ENCODE measurements at places on chromosomes 13 and 19. TPM values are rescaled to one million over a fixed set of nuclear protein-coding genes. Genes with fewer than 3 reads are reported as not detected.

DNA sequence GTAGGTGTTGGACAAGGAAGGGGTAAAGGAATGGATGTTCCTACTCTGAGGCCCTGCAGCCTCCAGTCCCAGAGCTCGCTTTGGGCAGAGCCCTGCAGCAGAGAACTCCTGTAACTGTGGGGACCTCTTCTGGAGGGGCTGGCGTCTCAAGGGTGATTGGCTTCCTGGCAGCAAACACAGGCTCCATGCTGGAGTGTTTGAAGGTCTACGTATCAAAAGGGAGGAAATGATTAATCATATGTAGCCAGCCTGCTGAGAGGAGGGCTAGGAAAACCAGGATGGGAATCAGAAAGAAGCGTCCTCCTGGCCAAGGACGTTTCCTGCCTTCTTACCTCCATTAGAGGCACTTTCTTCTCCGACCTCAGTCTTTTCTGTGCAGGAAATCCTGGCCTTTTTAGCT, 208.5 kb downstream of the TSHZ3 start:
- DNase-seq: no peak

- peak; percentile 57 for DNase-seq
These were observed 8.0 kb downstream of the DNASE2 start for GRCh38 chr19:12872941-12873890.

GRCh38 chr19:52963247-52963618, 552 bp upstream of the ZNF816 start:
- peak; percentile 44 for DNase-seq

- DNase-seq: no peak
These were observed 1960.8 kb downstream of the OLFM4 start for GRCh38 chr13:54989418-54989817.

DNA sequence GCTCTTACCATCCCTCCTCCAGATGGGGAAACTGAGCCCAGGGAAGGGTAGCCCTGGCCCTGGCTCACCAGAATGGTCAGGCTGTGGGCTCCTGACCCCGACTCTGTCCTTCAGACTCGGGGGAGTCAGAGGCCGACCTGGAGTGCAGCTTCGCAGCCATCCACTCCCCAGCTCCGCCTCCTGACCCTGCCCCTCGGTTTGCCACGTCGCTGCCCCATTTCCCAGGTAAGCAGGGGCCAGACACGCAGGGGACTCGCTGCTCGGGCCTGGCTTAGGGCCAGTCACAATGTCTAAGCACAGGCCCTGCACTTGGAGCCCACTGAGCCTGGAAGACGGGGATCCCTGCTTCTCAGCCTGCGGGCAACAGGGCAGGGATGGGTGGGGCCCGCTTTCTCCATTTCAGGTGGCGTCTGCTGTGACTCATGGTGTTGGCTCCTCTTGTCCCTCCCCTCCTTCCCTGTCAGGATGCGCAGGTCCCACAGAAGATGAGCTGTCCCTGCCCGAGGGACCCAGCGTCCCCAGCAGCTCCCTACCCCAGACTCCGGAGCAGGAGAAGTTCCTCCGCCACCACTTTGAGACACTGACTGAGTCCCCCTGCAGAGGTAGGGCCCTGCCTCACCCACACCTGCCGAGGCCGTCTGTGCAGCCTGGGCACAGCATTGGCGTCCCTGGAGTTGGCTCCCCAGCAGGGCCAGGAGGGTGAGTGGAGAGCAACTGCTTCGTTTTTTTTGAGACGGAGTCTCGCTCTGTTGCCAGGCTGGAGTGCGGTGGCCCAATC, 9.2 kb upstream of the OVOL3 start:
- DNase-seq: no peak

- DNase-seq: no peak
These were observed 7.9 kb upstream of the MYO16 start for GRCh38 chr13:108621462-108621861.

DNA sequence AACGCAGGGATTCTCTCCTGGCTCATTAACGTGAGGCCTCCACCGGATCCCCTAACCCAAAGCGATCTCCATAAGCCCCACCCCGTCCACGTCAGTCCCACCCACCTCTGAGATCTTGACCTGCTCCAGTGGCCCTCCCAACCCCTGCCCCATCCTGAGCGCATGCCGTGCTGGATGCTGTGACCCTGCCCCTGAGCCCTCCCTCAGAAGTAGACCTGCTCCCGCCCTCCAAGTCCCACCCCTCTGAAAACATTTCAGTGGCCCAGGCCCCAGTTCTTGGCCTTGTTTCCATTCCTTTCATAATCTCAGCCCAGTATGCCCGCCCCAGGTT, 19.9 kb downstream of the LMTK3 start:
- no peak for DNase-seq

DNA sequence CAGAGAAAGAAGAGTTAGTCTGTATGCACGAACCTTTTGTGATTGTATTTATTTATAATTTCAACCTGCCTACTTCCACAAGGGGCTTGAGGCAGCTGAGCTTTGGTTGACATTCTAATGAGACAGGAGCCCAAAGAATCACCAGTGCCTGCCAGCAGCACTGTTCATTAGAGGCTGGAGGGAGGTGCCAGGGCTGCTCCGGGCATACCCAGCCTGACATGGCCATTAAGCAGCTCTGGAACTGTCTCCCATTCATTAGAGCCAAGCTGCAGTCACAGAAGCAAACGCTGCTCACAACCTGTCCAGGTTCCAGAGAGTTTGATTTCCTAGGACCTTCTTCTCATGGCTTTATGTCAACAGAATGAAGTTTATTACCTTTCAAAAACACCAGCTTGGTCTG, 425.5 kb downstream of the RFC3 start:
- no peak for DNase-seq

DNA sequence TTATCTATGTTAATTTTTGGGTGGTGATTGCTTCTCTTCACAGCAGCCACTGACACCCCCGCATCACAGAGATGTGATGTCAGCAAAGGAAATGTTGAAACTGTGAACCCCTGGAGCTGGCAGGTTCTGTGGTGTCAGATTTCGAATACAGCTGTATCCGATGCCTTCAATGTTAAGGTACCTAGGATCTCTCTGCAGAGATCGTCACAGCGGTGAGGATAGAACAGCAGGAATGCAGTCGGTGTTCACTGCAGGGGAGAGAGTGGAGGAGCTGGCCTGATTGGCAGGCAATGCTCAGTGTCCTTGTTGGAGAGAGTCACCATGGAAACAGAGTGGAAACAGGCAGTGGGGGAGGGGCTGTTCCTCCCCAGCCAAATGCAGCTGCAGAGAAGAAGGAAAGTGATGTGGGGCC, 79.5 kb upstream of the ZNF835 start:
- DNase-seq: no peak

GRCh38 chr13:73708393-73708985, 425.7 kb downstream of the KLF12 start:
- no peak for DNase-seq

DNA sequence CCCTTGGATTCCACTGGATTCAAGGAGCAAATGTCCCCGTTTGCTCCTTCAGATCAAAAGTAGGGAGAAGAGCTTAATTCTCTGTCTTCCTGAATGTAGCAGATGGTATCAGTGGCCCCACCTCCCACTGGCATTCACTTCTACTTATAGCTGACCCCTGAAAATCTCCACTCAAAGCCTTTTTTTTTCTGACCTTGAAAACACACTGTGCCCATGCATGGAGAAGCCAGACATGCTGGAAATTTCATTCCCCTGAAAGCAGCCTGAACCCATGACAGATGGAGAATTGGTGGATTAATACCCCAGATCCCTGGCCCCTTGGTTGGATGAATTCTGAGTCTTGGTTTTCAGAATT, 76.6 kb upstream of the UBAC2 start:
- DNase-seq: no peak

- no peak for DNase-seq
These were observed 124.9 kb upstream of the UBL3 start for GRCh38 chr13:29975283-29975682.

DNA sequence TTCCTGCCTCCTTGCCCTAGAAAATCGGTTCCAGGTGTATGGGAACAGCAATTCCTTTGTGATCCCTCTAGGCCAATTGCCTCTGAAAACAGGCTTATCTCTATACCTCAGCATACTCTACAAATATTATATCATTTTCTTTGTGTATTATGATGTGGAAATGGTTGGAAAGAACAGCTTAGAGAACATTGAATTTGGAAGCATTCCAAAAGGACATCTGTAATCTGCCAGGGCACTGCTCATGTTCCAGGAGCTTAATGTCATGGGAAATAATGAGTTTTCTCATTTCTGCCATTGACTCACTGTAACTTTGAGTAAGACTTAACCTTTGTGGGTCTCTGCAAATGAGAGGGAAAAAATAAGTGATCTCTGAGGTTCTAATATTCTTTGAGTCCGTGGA, 147.3 kb downstream of the UFM1 start:
- DNase-seq: no peak

DNA sequence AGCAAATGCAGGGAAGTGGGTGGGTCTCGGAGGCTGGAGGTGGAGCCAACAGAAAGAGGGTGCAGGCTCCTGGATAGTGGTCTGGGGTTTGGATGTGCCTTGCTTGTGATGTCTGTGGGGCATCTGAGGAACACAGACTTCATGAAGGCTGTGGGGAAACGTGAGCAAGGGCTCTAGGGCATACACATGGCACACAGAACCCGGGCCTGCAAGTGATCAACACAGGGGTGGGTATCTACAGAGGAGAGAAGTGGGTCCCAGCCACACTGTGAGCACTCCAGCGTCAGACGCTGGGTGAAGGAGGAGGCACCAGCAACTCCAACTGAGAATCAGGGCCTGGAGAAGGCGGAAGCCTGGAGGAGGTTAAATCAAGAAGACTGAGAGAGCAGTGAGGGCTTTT, 5.4 kb upstream of the UBE2M start:
- no peak for DNase-seq

DNA sequence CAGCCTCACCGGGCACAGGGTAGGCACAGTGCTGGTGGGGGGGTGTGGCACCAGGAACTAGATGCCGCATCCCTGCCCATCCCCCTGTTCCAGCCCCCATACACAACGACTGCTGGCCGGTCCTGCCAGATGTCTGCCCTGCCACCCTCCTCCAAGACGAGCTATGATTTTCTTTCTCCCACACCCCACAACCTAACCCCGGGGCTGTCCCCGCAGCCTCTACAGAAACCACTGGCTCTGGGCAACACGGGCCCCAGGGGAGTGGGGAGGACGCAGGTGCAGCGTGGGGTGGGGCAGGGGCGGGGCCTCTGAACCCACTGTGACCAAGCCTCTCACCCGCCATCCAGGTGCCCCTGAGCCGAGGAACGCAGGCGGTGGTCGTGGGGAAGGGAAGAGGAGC, 15.5 kb downstream of the PGLS start:
- DNase-seq: no peak

GRCh38 chr13:86684402-86684801, 885.2 kb upstream of the SLITRK6 start:
- no peak for DNase-seq

DNA sequence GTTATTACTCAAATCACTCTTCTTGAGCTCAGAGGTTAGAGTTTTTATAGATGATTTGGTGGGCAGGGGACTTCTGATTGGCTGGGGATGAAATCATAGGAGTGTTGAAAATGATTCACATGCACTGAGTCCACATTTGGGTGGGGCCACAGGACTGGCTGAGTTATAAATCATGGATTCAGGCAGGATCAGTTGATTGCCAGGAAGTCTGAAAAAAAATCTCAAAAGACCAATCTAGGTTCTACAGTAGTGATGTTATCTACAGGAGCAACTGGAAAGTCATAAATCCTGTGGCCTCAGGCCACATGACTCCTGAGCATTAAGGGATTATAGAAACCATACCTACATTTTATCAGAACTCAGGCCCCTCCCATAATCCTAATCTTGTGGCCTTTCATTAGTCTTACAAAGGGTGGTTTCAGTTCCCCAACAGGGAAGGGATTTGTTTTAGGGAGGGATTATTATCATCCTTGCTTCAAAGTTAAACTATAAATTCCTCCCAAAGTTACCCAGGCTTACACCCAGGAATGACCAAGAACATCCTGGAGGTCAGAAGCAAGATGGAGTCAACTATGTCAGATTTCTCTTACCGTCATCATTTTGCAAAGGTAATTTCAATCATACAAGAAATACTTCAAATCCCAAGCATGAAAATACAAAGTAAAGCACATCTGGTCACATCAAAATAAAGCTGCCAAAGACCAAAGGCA, 5.6 kb upstream of the CCDC70 start:
- no peak for DNase-seq

DNA sequence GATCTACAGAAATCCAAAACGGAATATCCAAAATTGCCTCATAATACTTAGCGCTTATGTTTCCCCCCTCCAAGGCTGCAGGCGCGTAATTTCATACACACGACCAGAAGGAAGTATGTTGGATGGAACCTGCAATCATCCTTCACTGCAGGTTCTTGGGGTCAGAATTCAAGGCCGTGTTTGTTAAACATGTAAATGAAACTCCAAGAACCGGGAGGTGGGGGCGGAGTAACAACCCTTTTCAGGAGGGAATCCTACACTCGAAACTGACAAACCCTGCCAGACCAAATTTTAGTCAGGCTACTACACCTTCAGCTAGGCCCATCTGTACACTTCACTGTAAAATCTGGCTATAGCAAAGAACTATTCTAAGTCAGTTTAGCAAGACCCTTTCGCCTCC, 1.3 kb downstream of the ZNF607 start:
- no peak for DNase-seq

- no peak for DNase-seq
These were observed 64.2 kb upstream of the ZNF599 start for GRCh38 chr19:34837262-34837661.

DNA sequence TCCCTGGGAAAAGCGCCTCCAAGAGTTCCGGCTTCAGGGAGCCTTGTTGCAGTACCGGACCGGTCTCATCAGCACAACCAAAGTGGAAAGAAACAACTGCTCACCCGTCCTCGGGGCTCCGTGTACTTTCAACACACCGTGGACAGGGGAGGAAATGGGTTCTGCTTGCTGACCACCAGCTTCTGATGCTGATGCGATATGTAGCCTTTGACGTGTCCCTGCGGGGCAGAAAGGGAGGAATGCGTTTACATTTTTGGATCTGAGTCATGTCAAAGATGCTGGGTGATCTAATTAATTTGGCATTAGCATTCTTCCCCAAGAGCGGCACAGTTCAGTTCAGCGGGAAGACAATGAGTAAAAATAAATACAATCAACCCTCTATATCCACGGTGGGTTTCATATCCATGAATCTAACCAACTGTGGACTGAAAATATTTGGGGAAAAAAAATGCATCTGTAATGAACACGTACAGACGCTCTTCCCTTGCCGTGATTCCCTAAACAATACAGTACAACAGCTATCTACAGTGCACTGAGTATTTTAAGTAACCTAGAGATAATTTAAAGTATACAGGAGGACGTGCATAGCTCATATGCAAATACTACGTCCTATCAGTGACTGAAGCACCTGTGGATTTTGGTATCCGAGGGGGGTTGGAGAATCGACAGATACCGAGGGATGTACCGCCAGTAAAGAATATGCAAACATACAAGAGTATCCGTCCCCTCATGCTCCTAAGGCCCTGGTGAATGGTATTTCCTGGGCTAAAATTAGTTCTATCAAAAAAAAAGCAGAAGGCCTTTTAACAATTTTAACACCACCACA, 19.8 kb downstream of the PROZ start:
- DNase-seq: no peak

GRCh38 chr13:24217601-24218281, 57.2 kb downstream of the SPATA13 start:
- no peak for DNase-seq

Gene TNNI3
- not detected for total RNA-seq

Gene MYO16
- 1.1 TPM for total RNA-seq

Gene NEK5
- not detected for total RNA-seq

Gene CGB2
- not detected for total RNA-seq

Gene POSTN
- total RNA-seq: not detected

Gene IL4I1
- total RNA-seq: 1.7 TPM

Gene ZNF530
- 14.0 TPM for total RNA-seq

Gene SLC25A42
- 22.0 TPM for total RNA-seq

Gene FCHO1
- total RNA-seq: 74.2 TPM

Gene ZNF383
- total RNA-seq: 20.9 TPM

Gene LRRC4B
- total RNA-seq: not detected

Gene CABP5
- not detected for total RNA-seq

Gene ZNF223
- 3.3 TPM for total RNA-seq

All from activated naive CD8-positive, alpha-beta T cell treated with anti-CD3 and anti-CD28 coated beads, Interleukin-2, amount 10 ng/mL, durations not matched to agents 7 days and 5 days (primary cell).